ENCODE measurements at places on chromosomes 3 and 15.
A peak's percentile ranks its signal among the peaks of the same experiment; 100 is the strongest.

DNA sequence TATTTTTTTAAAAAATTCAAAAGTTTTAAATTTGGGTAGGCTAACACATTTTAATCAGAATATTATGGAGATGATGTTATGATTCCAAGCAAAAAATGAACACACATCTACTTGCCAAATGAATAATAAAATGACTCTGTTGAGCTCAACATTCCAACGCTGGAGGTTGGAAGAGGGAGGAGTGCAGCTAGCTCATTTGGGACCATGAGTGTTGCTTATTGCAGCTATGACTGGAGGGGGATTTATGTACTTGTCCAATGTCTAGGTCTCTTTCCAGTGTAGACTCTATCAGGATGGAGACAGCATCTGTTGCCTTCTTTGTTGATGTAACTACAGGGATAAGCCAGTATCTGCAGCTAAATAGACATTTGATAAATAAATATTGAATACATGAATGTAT, 310.6 kb downstream of the CACNA2D3 start:
- DNase-seq = no peak

DNA sequence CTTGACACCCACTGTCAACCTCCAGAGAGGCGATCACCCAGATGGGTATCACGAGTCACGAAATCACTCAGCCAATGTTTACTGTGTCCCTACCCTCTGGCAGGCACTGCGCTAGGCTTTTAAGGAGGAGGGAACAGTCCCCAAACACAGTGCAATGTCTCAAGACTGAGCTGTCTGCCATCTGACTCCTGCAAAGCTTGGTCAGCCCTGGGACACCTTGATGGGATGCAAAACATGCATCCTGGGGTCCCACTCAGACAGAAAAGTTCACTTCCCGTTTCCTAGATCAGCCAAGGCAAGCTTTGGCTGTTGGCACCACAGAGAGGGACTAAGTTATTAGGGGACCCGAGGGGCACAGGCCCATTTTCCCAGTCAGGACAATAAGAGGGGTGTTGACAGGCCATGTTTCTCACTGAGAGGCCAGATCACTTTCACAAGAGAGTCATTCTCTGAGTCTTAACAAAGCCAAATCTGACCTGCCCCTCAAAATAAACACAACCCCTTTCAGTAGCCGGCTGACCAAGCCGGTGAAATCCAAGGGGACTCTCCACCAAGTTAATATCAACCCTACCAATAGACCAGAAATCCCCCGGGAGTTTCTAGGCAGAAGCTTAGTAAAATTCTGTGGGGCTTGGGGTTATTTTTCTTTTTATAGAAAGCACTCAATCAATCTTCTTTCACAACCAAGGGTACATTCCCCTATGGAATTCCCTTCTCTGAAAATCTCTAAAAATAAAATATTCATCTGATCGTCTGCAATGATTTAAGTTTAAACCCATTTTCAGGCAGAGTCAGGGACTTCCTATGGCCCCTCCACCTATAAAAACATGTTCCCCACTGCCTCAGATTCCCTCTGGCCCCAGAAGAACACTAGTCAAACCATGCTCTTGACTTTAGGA, 3.5 kb downstream of the RFTN1 start:
- peak; percentile 56 for DNase-seq

GRCh38 chr3:28989646-28990089, 291.2 kb upstream of the RBMS3 start:
- DNase-seq = no peak

DNA sequence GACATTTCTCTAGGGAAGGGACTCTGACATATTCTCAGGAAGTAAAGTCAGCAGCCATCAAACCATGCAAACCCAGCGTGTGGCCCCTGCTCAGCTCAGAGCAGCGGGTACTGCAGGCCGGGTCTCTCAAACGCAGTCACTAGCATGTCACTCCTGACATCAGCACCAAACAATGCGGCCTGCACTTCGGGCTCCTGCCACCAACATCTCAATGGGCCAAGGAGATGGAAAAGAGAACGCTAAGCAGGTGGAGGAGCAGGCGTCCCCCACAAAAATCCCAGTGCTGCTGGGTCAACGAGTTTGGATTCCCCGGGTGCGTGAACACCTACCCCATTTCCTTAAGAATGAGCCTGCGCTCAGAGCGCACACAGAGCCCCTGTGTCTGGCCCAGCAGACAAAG, 9.9 kb upstream of the SPTBN5 start:
- no peak for DNase-seq

- DNase-seq = no peak
These were observed 349.4 kb downstream of the CNTN6 start for GRCh38 chr3:1442271-1442670.

DNA sequence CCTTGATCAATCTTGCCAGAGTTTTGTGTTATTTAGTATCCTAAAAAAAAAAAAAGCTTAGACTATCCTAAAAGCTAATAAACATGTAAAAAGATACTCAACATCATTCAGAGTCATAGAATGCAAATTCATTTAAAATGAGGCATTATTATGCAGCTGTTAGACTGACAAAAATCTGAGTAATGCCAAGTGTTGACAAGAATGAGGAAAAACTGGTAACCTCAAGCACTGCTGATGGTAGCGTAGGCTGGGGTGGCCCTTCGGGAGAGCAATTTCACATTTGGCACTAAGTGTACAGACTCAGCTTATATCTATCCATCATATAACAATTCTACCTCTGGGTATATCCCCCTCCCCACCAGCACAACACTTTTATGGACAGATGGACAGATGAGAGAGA, 280.4 kb downstream of the RAP2B start:
- no peak for DNase-seq

DNA sequence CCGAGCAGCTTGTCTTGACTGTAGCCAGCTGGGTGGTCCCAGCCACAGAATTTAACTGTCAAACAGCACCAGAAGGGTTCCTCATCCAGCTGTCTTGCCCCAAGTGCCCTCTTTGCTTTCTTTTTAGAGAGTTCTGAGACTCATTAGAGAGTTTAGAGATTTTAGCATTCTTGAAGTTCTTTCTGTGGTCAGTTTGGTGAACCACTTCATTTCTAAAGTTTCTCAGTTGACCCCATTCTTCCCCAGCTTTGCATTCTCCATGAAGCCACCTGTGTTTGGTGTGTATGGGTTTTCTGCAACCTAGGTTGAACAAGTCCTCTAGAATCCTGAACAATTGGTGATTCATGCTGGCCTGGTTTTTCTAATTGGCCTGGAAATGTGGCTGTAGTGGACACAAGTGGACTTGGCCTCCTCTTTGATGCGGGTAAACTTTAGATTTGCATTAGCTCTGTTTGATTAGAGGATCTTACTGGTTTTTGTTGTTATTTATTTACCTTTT, 33.7 kb downstream of the FLNB start:
- DNase-seq = no peak

DNA sequence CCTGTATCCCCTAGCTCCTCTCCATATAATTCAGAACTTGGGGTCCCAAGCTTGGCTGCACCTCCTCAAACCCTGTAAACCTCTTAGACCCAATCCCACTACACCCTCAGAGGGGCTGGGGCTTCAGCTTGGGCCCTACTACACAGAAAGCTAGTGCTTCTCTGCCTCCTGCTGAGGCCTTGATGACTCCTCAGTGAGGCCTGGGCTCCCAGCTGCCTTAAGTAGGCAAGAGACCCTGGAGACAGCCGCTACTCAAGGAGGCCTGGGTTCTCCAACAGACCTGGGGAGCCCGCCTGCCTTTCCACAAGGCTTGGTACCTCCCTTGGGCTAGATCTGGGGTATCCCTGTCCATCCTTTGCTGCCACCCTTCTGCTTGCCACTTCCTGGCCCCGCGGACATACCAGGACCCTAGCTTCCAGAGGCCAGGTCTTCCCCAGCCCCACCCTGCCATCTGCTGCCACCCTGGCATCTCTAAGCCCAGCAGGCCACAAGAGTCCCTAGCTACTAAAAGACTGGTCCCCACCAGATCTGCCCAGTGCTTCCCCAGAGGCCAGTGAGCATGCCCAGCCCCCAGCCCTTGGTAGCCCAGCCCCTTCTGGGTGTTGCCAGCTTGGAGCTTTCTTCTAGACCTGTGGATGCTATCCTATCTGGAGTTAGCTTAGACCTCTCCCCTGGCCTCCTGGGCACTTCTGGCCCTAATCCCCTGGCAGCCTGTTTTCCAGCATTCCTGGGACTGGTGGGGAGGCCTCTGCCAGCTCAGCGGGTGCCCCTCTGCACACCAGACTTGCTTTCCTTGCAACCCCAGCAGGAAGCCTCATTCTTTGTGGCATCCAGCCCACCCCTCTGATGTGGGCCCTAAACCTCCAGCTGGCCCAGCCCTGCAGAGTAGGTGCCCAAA, 13.7 kb downstream of the C15orf39 start:
- peak; percentile 29 for DNase-seq

All from stimulated activated CD8-positive, alpha-beta memory T cell treated with anti-CD3 and anti-CD28 coated beads, Interleukin-4, amount 100 ng/mL, for 48 hours (primary cell).